ENCODE measurements at places on chromosomes 2 and 18. TPM values are rescaled to one million over a fixed set of nuclear protein-coding genes. Genes with fewer than 3 reads are reported as not detected.

DNA sequence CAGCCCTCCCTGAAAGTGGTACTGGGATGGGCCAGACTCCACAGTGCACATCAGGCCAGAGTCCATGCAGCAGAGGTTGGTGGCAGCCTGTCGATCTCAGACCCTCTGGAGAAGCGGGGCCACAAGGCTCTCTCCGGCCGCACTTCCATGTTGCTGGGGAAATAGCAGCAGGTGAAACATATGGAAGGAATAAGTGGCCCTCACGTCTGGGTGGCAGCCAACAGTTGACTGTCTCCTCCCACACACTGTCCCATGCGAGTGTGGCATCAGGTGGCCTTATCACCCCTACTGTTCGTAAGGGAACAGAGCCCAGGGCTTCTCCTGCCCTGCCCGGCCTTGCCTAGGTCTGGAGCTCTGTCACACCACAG lies 58.1 kb upstream of the FOSL2 start:
- no peaks in the 10 kb centered on the region for H3K4me1 ChIP-seq
- no peaks in the 10 kb centered on the region for H3K36me3 ChIP-seq
- DNase-seq: no peak
- H3K4me3 ChIP-seq: no peak overlapping the region
- H3K27ac ChIP-seq: no peak overlapping the region

DNA sequence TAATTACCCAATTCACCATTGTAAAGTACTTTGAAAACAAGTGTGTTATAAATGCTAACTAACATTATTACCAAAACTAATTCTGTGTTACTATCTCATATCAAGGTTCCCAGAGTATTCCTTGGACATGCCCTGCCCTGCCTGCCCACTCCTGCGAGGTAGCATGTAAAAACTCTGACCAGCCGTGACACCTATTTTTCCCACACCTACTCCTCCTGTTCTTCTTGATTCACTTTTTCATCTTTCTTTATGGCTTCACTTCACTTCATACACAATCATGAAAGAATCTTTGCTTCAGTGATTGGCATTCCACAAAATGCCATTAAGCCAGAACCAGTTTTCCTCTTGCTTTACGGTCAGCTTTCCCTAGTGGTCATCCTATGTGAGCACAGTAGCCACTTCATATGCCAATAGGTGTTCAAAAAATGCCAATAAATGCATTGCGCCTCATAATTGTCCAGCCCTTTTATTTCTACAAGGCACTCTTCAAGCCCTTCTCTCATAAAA lies 42.6 kb upstream of the SETBP1 start:
- H3K4me1 ChIP-seq: no peaks in the 10 kb centered on the region
- no peak overlapping the region for H3K4me3 ChIP-seq
- H3K27me3 ChIP-seq: no peaks in the 10 kb centered on the region
- H3K27ac ChIP-seq: peak overlapping the region; percentile 34
- H3K36me3 ChIP-seq: no peaks in the 10 kb centered on the region

DNA sequence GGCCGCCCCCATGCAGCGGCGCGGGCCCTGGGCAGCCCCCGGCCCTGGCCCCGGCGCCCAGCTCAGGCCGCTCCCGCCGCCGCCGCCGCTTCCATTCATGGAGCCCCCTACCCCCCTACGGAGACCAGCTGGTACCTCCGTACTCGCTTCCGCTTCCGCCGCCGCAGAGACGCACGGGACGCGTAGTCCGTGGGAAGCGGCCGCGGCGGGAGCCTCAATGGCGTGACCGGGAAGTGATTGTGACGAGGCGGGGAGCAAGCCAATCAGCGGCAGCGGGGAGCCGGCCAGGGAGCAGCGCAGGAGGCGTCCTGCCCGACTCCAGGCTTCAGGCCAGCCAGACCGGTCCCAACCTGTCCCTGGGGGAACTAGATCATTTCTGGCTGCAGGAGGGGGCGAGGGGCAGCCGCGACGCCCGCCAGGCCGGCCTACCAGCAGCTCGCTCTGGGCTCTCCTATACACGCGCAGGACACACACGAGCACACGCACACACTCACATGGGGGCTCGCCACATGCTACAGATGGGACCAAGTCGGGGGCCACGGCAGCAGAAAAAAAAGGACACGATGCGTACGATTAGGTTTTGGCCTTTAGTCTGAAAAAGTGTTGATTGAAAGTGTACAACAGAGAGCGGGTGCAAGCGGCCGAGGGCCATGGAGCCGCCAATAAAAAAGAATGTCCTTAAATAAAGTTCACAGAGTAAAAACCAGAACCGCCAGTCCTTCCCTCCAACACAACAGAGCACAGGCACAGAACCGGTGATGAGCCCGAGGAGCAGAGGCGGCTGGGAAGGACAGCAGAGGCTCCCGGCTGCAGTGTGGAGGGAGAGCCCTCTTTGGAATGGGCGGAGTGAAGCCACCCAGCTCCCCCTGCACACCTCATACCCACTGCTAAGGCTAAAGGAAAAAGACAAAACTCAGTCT lies at the start of gene ZNF513:
ZNF513 (minus strand) TSS at position 109 of the 920 bp plus-strand sequence. CDS start 208 bp downstream, outside the sequence.
- peaks cover 14% of the 10 kb centered on the region for H3K4me1 ChIP-seq
- H3K36me3 ChIP-seq: peaks cover 46% of the 10 kb centered on the region
- peak; percentile 97 for DNase-seq

GRCh38 chr2:241563571-241563980 lies 5.0 kb downstream of the BOK start:
- no peak overlapping the region for H3K27ac ChIP-seq
- no peaks in the 10 kb centered on the region for H3K36me3 ChIP-seq
- no peaks in the 10 kb centered on the region for H3K27me3 ChIP-seq
- peak; percentile 41 for DNase-seq
- peaks cover 6% of the 10 kb centered on the region for H3K4me1 ChIP-seq

GRCh38 chr2:30145826-30146336 lies 926 bp upstream of the YPEL5 start:
- peak overlapping the region; percentile 87 for H3K27ac ChIP-seq
- H3K4me3 ChIP-seq: peak overlapping the region; percentile 4
- no peaks in the 10 kb centered on the region for H3K36me3 ChIP-seq
- H3K4me1 ChIP-seq: peaks cover 25% of the 10 kb centered on the region
- H3K27me3 ChIP-seq: no peaks in the 10 kb centered on the region

TLX2 gene
- not detected for polyA plus RNA-seq

DNA sequence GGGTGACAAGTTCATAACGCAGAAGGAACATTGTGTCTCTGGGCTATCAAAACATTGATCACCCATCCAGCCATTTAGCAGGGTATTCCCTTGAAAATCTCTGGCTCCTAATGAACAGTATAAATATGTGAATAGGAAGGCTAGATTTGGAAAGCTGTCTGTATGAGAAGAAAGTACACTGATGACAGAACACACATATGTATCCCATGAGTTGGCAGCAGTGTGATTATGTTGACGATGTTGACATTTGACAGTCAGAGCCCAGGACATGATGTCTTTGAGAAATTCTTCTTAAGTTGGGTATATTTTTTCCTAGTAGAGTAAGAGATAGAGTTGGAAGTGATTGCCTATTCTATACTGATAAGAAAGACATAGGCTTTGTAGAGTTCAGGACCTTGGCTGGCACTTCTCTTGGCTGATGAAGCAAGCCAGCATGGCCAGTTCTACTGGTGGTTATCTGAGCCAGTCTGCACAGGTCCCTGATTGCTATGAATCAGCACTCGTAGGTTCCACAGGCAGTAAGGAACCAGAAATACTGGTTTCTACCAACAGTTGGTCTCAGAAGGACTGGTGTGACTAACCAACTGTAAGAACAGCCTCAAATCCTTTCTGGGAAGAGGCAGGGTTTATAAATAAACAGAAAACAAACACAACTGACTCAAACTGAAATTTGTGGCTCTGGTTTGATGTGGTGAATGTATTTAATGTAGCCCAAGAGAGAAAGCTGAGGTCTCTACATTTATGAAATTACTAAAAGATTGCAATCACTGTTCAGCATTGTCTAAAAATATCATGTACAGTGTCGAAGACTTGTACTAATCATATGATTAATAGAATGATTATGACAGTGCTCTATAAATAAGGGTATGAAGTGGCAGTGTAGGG lies 43.9 kb upstream of the RAPH1 start:
- peak; percentile 82 for DNase-seq
- H3K27me3 ChIP-seq: no peaks in the 10 kb centered on the region
- H3K4me3 ChIP-seq: no peak overlapping the region
- H3K36me3 ChIP-seq: no peaks in the 10 kb centered on the region

FAM124B gene
- 0.15 TPM for polyA plus RNA-seq

GRCh38 chr18:26618135-26618534 lies 69.8 kb upstream of the KCTD1 start:
- no peak for DNase-seq
- H3K27me3 ChIP-seq: no peaks in the 10 kb centered on the region
- H3K36me3 ChIP-seq: no peaks in the 10 kb centered on the region
- no peak overlapping the region for H3K27ac ChIP-seq
- no peak overlapping the region for H3K4me3 ChIP-seq

DNA sequence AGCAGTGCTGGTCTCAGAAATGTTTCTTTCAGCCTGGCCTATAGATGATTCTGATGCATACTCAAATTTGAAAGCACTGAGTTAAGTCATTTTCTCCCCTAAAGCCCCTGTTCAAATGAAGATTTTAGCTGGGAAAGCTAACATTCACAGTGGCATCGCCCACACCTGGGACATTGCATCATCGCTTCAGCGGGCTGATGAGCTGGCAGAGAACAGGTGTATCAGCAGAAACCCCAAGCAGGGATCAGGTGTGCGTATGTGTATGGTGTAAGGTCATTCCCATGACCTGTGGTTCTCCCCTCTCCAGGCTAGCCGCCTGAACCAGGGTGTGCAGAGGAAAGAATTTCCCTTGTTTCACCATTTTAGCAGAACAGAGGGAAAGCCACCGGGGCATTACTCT lies 56.3 kb downstream of the EPAS1 start:
- peaks cover 6% of the 10 kb centered on the region for H3K36me3 ChIP-seq
- H3K27ac ChIP-seq: no peak overlapping the region
- no peak overlapping the region for H3K4me3 ChIP-seq
- DNase-seq: no peak
- H3K27me3 ChIP-seq: no peaks in the 10 kb centered on the region

DNA sequence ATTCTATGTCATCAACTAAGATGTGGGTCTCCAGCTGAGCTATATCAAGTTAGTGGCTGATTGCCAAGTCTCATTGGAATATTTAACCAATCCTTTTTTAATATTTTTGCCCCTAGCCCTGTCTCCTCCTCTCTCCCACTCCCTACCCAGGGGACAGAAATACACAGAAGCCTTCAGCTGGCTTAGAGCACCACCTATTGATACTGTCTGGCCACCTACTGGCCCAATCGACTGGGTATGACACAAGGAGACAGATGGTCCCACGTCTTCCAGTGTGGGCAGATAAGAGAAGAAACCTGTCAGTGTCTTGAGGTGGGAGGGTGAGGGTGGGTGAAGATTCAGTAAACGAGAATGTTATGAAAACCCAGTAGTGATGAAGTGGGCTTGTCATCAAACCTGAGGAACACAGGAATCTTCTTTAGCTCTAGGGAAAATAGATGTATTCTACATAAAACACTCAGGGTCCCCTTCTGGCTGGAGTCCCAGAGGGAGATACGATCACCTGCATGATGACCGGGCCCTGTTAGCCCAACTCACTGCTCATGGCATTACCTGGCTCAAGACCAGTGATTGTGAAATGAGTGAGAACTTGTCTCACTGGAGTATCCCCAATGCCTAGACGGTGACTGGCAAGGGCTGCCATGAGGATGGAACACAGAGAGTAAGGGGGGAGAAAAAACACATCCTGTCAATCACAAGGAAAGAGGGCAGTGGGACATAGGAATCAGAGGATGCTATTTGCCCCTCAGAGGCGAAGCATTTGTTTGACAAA lies 26.7 kb downstream of the POLR1A start:
- H3K4me3 ChIP-seq: no peak overlapping the region
- H3K36me3 ChIP-seq: no peaks in the 10 kb centered on the region
- H3K27me3 ChIP-seq: no peaks in the 10 kb centered on the region
- H3K27ac ChIP-seq: no peak overlapping the region
- no peak for DNase-seq

DNA sequence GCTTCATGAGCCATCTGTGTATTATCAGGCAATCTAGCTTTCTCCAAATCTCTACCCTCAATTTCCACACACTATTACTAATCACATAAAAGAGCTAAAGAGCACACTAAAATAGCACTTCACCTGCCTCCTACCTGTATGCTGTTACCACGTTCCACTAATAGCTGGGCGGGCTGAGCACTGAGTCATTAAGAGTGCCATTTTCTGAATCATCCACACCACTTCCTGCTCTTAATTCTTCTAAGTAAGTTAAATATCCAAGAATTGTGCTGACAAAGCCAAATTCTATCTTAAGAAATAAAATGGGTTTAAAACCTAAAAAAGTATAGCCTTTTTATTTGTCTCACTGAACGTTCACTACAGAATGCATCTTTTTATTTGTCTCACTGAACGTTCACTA lies 35.7 kb downstream of the NOL10 start:
- no peak overlapping the region for H3K4me3 ChIP-seq
- H3K27ac ChIP-seq: no peak overlapping the region
- peaks cover 53% of the 10 kb centered on the region for H3K36me3 ChIP-seq
- no peak for DNase-seq
- no peaks in the 10 kb centered on the region for H3K4me1 ChIP-seq

IL36G gene
- polyA plus RNA-seq: not detected

- no peak overlapping the region for H3K4me3 ChIP-seq
- no peak overlapping the region for H3K27ac ChIP-seq
- no peaks in the 10 kb centered on the region for H3K27me3 ChIP-seq
Measured at GRCh38 chr2:39636306-39636705, 29.4 kb upstream of the TMEM178A start.

DNA sequence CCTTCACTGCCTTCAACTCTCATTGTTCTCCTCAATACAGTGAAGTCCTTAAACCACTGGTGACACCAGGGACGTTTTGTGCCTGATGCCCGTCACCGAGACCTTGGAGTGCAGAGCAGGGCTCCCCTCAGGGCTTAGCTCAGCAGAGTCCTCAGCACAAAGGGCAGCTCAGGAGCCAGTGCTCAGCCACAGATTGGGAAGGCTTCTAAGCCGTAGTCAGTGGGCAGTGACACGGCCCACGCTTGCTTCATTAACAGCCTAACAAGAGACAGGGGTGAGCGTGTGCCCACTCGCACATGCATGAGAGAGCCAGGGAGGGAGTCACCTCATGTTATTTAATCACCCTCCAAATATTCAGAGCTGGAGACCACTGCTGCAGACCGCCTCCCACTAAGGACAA lies 137.5 kb downstream of the SH3RF3 start:
- no peak overlapping the region for H3K4me3 ChIP-seq
- H3K4me1 ChIP-seq: peaks cover under 1% of the 10 kb centered on the region
- no peak overlapping the region for H3K27ac ChIP-seq
- no peak for DNase-seq
- no peaks in the 10 kb centered on the region for H3K27me3 ChIP-seq

- DNase-seq: no peak
- H3K36me3 ChIP-seq: no peaks in the 10 kb centered on the region
- no peak overlapping the region for H3K4me3 ChIP-seq
- H3K27ac ChIP-seq: no peak overlapping the region
Measured at GRCh38 chr2:69315160-69315761, 71.8 kb downstream of the GFPT1 start.

DNA sequence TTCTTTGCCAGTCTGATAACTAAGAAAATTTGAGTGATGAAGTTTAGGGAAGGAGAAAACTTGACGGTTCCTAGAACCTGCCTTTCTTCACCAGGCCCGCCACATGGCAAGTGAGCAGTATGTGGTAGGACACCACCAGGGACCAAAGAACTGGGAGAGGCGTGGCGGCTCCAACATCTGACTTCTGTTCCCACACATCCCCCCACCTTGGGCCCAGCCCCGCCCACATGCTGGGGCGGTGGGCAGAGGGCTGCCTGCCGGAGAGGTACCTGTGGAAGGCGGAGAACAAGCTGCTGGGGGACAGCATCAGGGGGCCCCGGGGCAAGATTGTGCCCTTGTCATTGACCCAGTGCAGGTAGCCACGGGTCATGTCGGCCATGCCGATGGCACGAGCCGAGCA lies 75.0 kb downstream of the EMILIN2 start:
- no peak for DNase-seq
- H3K4me1 ChIP-seq: no peaks in the 10 kb centered on the region
- H3K27me3 ChIP-seq: no peaks in the 10 kb centered on the region
- H3K27ac ChIP-seq: no peak overlapping the region

Data from pancreas (tissue), 10 donors.